ENCODE measurements at places on chromosomes 11 and 22. TPM values are rescaled to one million over a fixed set of nuclear protein-coding genes. Genes with fewer than 3 reads are reported as not detected.
A peak's percentile ranks its signal among the peaks of the same experiment; 100 is the strongest.

GRCh38 chr22:36369922-36370791, 17.6 kb downstream of the MYH9 start:
- no peak overlapping the region for H3K4me3 ChIP-seq
- peaks cover 9% of the 10 kb centered on the region for H3K27me3 ChIP-seq
- peaks cover 78% of the 10 kb centered on the region for H3K4me1 ChIP-seq
- H3K27ac ChIP-seq, result peak overlapping the region; percentile 86

GRCh38 chr11:75771646-75772410, 3.2 kb downstream of the DGAT2 start:
- DNase-seq, result no peak
- peaks cover 23% of the 10 kb centered on the region for H3K27me3 ChIP-seq
- no peak overlapping the region for H3K27ac ChIP-seq
- peaks cover 3% of the 10 kb centered on the region for H3K4me1 ChIP-seq
- H3K36me3 ChIP-seq, result no peaks in the 10 kb centered on the region

ADAMTS15 gene
- total RNA-seq, result 4.9 TPM

GRCh38 chr11:21566521-21567117, 626.3 kb upstream of the ANO5 start:
- H3K27ac ChIP-seq, result no peak overlapping the region
- H3K4me1 ChIP-seq, result no peaks in the 10 kb centered on the region
- H3K27me3 ChIP-seq, result no peaks in the 10 kb centered on the region
- H3K4me3 ChIP-seq, result no peak overlapping the region
- DNase-seq, result no peak

DNA sequence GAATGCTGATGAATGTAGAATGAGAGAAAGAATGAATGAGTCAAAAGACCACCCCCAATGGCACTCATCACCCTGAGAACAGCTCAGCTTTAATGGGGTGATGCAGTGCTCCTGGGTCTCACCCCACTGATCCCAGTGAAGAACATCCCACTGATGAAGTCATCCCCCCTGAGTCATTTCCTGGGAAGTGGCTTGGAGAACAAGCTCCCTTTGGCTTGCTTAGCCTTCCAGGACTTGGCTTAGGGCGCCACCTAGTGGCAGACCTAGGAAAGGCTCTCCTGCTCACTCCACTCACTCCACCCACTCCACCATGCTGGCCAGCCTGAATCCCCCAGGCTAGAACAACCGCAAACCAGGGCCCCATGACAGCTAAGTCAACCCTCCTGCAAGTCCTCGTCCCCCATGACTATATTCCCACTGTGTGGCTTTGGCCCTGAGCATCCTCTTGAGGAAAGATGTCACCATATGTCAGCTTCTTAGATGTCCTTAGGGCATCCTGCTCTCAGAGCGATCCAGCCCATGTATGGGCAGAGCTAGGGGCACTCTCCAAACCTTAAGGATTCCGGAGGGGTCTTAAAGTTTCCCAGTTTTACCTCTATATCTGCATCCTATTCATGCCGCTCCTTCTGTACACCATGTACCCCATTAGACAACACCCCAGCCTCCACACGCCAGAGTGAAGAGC, 17.8 kb upstream of the TMPRSS13 start:
- H3K27me3 ChIP-seq, result peaks cover 9% of the 10 kb centered on the region
- DNase-seq, result peak; percentile 95
- peaks cover 22% of the 10 kb centered on the region for H3K4me1 ChIP-seq
- H3K27ac ChIP-seq, result no peak overlapping the region

POTEH gene
- total RNA-seq, result not detected

OR51S1 gene
- not detected for total RNA-seq

DNA sequence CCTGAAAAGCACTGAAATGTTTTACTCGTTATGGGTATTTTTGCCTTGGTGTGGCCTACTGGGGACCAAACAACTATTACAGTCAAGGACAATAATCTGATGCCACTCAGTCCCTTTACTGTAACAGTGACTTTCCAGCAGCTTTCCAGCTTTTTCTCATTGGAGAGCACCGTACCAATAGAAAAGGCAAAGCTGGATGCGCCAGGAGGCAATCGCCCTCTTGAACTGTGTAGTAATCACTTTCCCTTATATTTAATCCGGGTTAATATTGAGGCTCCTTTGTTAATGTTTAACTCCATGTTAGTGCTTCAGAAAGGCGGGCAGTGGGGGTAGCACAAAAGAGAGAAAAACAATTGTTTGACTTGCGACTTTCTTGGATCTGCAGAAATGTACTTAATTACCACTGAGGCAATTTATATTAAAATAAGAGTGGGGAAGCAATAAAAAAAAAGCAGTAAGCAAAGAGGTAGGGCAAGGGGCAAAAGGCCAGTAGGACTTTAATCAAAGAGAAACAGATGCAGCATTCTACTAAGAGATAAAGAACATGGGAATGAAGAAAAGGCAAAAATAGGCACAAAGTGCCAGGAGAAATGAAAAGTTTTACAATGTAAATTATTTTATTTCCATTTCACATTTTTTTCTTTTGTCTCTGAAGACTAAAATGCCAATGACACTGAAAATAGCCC, 81.6 kb downstream of the LRRC4C start:
- DNase-seq, result no peak
- H3K27me3 ChIP-seq, result peaks cover 2% of the 10 kb centered on the region
- H3K36me3 ChIP-seq, result no peaks in the 10 kb centered on the region
- no peak overlapping the region for H3K27ac ChIP-seq

NAALAD2 gene
- 30.9 TPM for total RNA-seq

DNA sequence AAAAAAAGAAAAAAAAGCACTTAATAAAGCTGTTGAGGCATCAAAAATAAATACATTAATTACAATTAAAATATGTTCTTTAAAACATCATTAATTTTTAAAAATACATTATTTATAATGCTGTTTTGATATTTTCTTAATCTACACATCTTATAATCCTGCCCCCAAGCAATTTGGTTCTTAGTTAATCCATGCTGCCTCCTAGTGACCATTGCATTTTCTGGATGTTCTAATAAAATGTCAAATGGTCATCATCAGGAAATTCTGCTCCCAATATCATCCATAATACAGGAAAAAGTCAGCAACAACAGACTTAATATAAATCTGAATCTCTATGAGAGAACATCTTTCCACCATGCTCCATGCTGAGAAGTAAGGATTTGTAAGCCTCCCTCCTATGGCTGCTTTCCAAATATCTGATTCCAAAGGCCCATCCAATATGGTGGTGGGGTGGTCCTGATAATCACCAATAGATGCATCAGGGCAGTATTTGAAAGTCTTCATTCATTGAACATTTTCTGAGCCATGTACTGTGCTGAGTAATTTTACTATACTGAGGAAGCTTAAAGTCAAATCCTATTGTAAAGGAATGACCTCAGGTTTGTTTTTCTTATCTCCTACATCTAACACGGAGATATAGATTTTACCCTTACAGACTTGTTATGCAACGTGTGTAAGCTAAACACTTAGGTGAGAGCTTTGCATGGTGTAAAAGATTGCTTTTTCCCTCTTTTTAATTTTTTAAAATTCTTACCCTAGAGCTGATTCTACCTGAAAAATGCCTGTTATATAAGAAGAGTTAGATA, 124.7 kb upstream of the BMAL1 start:
- no peak overlapping the region for H3K4me3 ChIP-seq
- H3K27ac ChIP-seq, result no peak overlapping the region
- DNase-seq, result no peak
- no peaks in the 10 kb centered on the region for H3K4me1 ChIP-seq
- H3K27me3 ChIP-seq, result no peaks in the 10 kb centered on the region

- no peak overlapping the region for H3K4me3 ChIP-seq
- H3K27me3 ChIP-seq, result peaks cover 3% of the 10 kb centered on the region
- no peaks in the 10 kb centered on the region for H3K4me1 ChIP-seq
- no peaks in the 10 kb centered on the region for H3K36me3 ChIP-seq
- no peak for DNase-seq
- H3K27ac ChIP-seq, result no peak overlapping the region
Measured at GRCh38 chr22:48827268-48827846, 1000.3 kb downstream of the BRD1 start.

NOX4 gene
- total RNA-seq, result 11.5 TPM

DNA sequence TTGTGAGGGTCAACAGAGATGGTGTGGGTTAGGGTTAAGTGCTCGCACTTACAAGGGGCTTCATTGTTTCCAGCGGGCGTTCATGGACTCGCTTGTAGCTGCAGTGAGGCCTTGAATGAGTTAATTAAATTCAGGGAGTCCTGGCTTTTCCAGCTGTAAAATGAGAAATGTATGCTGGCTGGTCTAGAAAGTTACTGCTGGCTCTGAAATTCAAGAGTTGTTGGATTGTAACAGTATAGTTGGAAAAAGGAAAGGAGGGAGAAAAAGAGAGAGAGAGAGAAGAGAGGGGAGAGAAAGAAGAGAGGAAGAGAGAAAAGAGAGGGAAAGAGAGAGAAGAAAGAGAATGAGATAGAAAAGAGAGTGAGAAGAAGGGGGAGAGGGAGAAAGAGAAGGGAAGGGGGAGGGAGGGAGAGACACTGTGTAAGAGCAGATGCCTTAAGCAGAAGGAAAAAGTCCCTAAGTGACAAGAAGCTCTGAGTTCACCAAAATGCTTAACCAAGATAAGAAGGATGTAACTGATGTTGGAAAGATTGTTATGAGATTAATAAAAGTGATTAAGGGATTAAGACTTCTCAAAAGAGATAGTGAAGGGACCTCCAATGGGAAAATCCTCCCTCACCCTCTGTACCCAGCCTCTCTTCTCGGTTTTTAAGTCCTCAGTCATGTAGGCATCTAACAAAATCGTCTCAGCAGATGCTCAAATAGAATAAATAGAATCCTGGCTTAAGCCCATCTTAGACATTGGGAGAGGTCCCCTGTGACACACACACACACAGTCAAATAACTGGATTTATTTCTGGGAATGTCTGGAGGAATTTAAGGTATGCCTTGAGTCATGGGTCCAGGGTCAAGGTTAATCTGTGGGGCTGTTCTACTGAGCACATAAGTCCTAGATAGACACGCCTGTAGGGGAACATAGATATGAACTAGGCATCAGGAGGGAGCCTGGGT, 477.9 kb downstream of the MIAT start:
- no peaks in the 10 kb centered on the region for H3K36me3 ChIP-seq
- no peak for DNase-seq
- no peak overlapping the region for H3K27ac ChIP-seq
- peaks cover 8% of the 10 kb centered on the region for H3K4me1 ChIP-seq
- H3K4me3 ChIP-seq, result no peak overlapping the region
- no peaks in the 10 kb centered on the region for H3K27me3 ChIP-seq

All from endothelial cell (in vitro differentiated cells).